ENCODE measurements at places on chromosomes 3 and 15. TPM values are rescaled to one million over a fixed set of nuclear protein-coding genes. Genes with fewer than 3 reads are reported as not detected.

DNA sequence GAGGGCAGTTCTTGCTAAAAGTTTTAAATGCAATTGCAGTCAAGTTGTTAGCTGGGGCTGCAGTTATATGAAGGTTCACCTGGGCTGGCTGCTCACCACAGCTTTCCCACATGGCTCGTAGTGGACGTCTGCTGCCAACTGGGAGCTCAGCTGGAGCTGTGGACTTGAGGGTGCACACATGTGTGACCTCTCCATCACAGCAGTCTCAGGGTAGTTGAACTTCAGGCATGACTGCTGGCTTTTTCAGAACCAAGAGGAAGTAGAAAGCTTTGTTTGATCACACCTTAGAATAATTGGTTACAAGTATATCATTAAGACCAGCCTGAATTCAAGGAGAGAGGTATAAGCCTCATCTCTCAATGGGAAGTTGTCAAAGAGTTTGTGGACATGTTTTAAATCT lies 74.1 kb downstream of the CHL1 start:
- H3K36me3 ChIP-seq = no peaks in the 10 kb centered on the region
- no peaks in the 10 kb centered on the region for H3K4me1 ChIP-seq
- H3K4me3 ChIP-seq = no peak overlapping the region
- DNase-seq = no peak

Gene WDR93
- total RNA-seq = 0.05 TPM

DNA sequence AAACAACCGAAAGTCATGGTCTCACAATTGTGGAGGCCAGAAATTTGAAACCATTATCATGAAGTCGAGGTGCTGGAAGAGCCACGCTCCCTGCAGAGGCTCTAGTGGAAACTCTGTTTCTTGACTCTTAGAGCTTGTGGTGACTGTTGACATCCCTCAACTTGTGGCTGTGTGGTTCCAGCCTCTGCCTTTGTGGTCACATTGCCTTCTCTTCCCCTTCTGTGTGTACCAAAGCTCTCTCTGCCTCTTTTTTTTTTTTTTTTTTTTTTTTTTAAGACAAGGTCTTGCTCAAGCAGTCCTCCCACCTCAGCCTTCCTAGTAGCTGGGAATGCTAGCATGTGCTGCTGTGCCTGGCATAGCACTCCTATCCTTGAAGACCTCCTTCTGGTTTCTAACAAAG lies 48.7 kb upstream of the CRTC3 start:
- no peak overlapping the region for H3K4me3 ChIP-seq
- H3K36me3 ChIP-seq = peaks cover 93% of the 10 kb centered on the region
- no peak for DNase-seq
- no peaks in the 10 kb centered on the region for H3K27me3 ChIP-seq

Gene TM4SF18
- 2.4 TPM for total RNA-seq

GRCh38 chr3:122947738-122948137 lies 79.8 kb downstream of the SEMA5B start:
- no peaks in the 10 kb centered on the region for H3K36me3 ChIP-seq
- no peaks in the 10 kb centered on the region for H3K27me3 ChIP-seq
- no peak for DNase-seq
- H3K4me1 ChIP-seq = no peaks in the 10 kb centered on the region

Measured in SJSA1 (cell line).